ENCODE measurements at places on chromosomes 11 and 22. TPM values are rescaled to one million over a fixed set of nuclear protein-coding genes. Genes with fewer than 3 reads are reported as not detected.

DNA sequence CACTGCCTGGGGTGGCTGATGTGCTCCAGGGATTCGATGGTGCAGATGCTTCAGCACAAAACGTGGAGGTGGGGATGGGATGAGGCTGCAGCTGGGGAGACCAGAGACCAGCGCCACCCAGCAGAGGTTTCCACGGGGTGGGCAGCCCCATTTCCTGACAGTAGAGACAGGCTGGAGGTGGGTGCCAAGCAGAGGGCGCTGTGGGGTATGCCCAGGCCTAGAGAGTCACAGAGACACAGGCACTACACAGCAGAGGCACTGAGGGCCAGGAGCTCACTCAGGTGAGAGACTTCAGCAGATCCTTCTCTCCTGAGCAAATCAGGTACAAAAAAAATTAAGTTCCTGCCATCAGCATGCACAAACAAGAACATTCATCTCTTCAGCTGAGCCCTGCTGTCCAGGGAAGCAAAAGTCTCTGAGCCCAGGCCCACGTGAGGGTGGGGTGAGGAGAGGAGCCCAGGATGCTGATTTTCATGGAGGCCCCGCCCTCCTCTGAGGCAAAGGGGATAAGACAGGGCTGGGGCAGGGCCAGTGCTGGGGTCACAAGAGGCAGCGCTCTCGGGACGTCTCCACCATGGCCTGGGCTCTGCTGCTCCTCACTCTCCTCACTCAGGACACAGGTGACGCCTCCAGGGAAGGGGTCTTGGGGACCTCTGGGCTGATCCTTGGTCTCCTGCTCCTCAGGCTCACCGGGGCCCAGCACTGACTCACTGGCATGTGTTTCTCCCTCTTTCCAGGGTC is 53.1 kb downstream of the GGTLC2 start:
- no peak for DNase-seq
- no peak overlapping the region for H3K4me3 ChIP-seq
- H3K36me3 ChIP-seq, result no peaks in the 10 kb centered on the region
- no peaks in the 10 kb centered on the region for H3K4me1 ChIP-seq
- no peak overlapping the region for H3K27ac ChIP-seq

DNA sequence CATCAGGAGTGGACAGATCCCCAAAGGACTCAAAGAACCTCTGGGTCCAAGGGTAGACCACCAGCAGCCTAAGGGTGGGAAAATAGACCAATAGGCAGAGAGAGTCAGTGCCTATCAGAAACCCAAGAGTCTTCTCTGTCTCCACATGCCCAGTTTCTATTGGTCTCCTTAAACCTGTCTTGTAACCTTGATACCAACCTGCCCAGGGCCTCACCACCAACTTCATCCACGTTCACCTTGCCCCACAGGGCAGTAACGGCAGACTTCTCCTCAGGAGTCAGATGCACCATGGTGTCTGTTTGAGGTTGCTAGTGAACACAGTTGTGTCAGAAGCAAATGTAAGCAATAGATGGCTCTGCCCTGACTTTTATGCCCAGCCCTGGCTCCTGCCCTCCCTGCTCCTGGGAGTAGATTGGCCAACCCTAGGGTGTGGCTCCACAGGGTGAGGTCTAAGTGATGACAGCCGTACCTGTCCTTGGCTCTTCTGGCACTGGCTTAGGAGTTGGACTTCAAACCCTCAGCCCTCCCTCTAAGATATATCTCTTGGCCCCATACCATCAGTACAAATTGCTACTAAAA is at the start of gene HBB:
HBB (minus strand) TSS at position 340 of the 579 bp plus-strand sequence; CDS start at position 290, 50 bp downstream.
- DNase-seq, result no peak
- no peaks in the 10 kb centered on the region for H3K27me3 ChIP-seq
- no peak within 1 kb of the TSS for H3K4me3 ChIP-seq
- H3K36me3 ChIP-seq, result no peaks in the 10 kb centered on the region
- no peak within 1 kb of the TSS for H3K27ac ChIP-seq

The OR51B4 gene
- not detected for total RNA-seq

The SLC29A2 gene
- total RNA-seq, result 2.1 TPM

GRCh38 chr11:11607772-11608171 is 14.0 kb downstream of the GALNT18 start:
- no peaks in the 10 kb centered on the region for H3K27me3 ChIP-seq
- H3K4me1 ChIP-seq, result peaks cover 46% of the 10 kb centered on the region
- no peak overlapping the region for H3K4me3 ChIP-seq

The ADAMTS15 gene
- 10.1 TPM for total RNA-seq

DNA sequence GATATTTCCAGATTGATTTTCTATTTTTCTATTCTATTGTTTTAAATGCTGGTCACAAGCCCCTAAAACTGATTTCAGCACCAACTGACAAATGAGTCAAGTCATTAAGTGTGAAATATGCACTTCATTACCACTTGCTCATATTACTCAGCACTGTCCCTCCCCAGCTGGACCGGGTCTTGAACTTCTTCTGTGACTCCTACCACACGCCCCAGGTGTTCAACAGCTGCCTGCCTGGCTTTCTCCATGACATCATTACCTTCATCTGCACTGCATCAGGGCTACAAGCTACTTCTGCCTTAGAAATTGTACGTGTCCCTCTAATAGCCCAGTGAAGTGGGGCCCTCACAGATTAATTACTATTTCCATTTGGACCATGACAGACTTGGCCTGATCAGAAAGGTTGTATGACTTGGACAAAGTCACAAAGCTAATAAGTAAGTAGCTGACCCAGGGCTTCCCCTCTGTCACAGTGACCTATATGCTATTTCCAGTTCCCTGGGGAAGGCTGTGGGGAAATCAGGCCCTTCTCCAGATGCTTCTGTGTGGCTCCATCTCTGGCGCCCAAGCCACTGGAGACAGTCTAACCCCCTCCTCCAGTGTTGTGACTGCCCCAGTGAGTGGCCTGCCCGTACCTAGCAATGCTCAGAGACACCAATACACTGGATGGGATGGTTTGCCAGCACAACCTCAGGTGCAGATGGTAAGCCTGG is 18.1 kb downstream of the TBC1D10A start:
- peaks cover 99% of the 10 kb centered on the region for H3K4me1 ChIP-seq
- peak overlapping the region; percentile 87 for H3K27ac ChIP-seq
- no peaks in the 10 kb centered on the region for H3K36me3 ChIP-seq
- H3K4me3 ChIP-seq, result no peak overlapping the region

DNA sequence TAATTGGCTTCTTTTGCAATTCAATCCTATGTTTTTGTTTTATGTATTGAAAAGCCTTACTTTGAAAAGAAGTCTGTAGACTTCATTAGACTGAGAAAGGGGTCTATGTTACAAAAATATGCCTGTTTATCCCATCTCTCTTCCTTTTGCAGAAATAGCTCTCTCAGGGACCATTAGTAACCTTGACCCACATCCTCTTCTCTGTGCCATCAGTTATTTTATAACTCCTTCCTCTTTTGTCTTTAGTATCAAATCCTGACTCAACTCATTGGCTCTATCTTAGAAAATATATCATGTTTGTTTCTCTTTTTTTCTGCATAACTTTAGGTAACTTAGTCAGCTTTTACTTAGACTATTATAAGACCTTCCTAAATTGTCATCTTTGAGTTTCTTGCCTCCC is 20.3 kb downstream of the ZC3H12C start:
- no peak overlapping the region for H3K27ac ChIP-seq
- no peaks in the 10 kb centered on the region for H3K4me1 ChIP-seq
- no peak for DNase-seq

The MN1 gene
- total RNA-seq, result 26.4 TPM

GRCh38 chr11:28303477-28304191 is 195.4 kb downstream of the METTL15 start:
- no peak for DNase-seq
- no peaks in the 10 kb centered on the region for H3K36me3 ChIP-seq
- no peaks in the 10 kb centered on the region for H3K4me1 ChIP-seq
- H3K27me3 ChIP-seq, result no peaks in the 10 kb centered on the region
- no peak overlapping the region for H3K27ac ChIP-seq
- H3K4me3 ChIP-seq, result no peak overlapping the region

- no peaks in the 10 kb centered on the region for H3K36me3 ChIP-seq
- no peak overlapping the region for H3K27ac ChIP-seq
- peaks cover 39% of the 10 kb centered on the region for H3K4me1 ChIP-seq
- DNase-seq, result no peak
- no peak overlapping the region for H3K4me3 ChIP-seq
- H3K27me3 ChIP-seq, result no peaks in the 10 kb centered on the region
Observed at GRCh38 chr11:35105319-35106079, 33.5 kb upstream of the CD44 start.

The TSSK2 gene
- total RNA-seq, result not detected

The GPHA2 gene
- not detected for total RNA-seq

The MAPK12 gene
- total RNA-seq, result 18.7 TPM

The SGSM1 gene
- total RNA-seq, result 1.6 TPM

GRCh38 chr11:35144806-35145205 is 5.8 kb downstream of the CD44 start:
- peaks cover 99% of the 10 kb centered on the region for H3K4me1 ChIP-seq
- H3K36me3 ChIP-seq, result no peaks in the 10 kb centered on the region
- H3K27me3 ChIP-seq, result no peaks in the 10 kb centered on the region
- H3K4me3 ChIP-seq, result no peak overlapping the region

DNA sequence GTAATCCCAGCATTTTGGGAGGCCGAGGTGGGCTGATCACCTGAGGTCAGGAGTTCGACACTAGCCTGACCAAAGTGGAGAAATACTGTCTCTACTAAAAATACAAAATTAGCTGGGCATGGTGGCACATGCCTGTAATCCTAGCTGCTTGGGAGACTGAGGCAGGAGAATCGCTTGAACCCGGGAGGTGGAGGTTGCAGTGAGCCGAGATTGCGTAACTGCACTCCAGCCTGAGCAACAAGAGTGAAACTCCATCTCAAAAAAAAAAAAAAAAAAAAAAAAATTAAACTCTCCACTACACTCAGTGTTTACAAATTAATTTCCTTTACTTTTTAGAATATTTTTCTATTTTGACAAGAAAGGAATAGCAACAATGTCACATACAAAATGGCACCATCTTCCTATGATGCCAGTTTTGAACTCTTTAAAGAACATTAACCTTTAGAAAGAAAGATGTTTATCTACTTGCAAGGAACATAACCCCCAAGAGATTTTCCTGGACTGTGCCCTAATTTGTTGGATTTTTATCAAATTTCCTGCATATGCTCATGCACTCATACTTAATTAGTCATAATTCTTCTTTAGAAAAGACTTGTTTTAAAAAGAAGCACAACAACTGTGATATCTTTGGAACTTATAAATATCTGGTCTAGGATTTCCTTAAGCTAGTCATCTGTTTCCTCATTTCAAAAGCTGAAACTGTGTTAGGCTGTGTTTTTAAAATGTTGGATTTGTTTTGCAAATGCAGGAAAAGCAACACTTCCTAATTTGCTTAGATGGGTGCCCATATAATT is 22.6 kb upstream of the HIPK3 start:
- H3K27ac ChIP-seq, result no peak overlapping the region
- no peak for DNase-seq
- H3K4me3 ChIP-seq, result no peak overlapping the region
- H3K36me3 ChIP-seq, result no peaks in the 10 kb centered on the region
- H3K27me3 ChIP-seq, result no peaks in the 10 kb centered on the region
- H3K4me1 ChIP-seq, result peaks cover 18% of the 10 kb centered on the region

GRCh38 chr11:64760759-64761420 is 1.1 kb upstream of the PYGM start:
- H3K27me3 ChIP-seq, result no peaks in the 10 kb centered on the region
- peak overlapping the region; percentile 88 for H3K27ac ChIP-seq
- no peak overlapping the region for H3K4me3 ChIP-seq
- H3K36me3 ChIP-seq, result peaks cover 40% of the 10 kb centered on the region
- peaks cover 85% of the 10 kb centered on the region for H3K4me1 ChIP-seq
- DNase-seq, result no peak

GRCh38 chr11:118310781-118311485 is 6.4 kb downstream of the CD3E start:
- no peak overlapping the region for H3K27ac ChIP-seq
- H3K36me3 ChIP-seq, result no peaks in the 10 kb centered on the region
- no peak overlapping the region for H3K4me3 ChIP-seq
- H3K27me3 ChIP-seq, result peaks cover 11% of the 10 kb centered on the region
- DNase-seq, result peak; percentile 60

DNA sequence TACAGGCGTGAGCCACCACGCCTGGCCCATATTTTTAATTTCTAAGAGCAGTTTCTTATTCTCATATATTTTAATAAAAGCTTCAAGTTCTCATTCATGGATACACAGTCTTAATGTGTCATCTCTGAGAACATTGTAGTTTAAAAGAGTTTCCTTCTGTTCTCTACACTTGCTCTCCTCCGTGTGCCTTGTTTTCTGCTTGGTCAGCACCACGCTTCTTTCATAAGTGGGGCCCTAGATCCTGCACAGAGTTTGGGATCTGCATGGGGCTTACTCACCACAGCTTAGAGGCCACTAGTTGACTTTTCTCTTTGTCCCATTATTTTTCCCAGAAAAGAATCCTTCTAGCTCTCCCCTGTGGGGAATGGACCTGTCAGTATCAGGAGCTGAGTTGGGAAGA is 58.8 kb downstream of the PPP6R2 start:
- DNase-seq, result no peak
- H3K36me3 ChIP-seq, result peaks cover 4% of the 10 kb centered on the region
- no peak overlapping the region for H3K4me3 ChIP-seq
- peaks cover 28% of the 10 kb centered on the region for H3K4me1 ChIP-seq
- no peaks in the 10 kb centered on the region for H3K27me3 ChIP-seq
- no peak overlapping the region for H3K27ac ChIP-seq

The YIF1A gene
- total RNA-seq, result 92.5 TPM

GRCh38 chr11:89015614-89016013 is 50.2 kb downstream of the GRM5 start:
- no peaks in the 10 kb centered on the region for H3K27me3 ChIP-seq
- no peak overlapping the region for H3K27ac ChIP-seq
- no peaks in the 10 kb centered on the region for H3K4me1 ChIP-seq
- H3K4me3 ChIP-seq, result no peak overlapping the region

The ANO9 gene
- 0.32 TPM for total RNA-seq

GRCh38 chr11:65352783-65353182 is 1.8 kb upstream of the TIGD3 start:
- no peak overlapping the region for H3K4me3 ChIP-seq
- H3K27ac ChIP-seq, result no peak overlapping the region
- H3K27me3 ChIP-seq, result no peaks in the 10 kb centered on the region
- no peak for DNase-seq
- peaks cover 50% of the 10 kb centered on the region for H3K36me3 ChIP-seq
- peaks cover 27% of the 10 kb centered on the region for H3K4me1 ChIP-seq

DNA sequence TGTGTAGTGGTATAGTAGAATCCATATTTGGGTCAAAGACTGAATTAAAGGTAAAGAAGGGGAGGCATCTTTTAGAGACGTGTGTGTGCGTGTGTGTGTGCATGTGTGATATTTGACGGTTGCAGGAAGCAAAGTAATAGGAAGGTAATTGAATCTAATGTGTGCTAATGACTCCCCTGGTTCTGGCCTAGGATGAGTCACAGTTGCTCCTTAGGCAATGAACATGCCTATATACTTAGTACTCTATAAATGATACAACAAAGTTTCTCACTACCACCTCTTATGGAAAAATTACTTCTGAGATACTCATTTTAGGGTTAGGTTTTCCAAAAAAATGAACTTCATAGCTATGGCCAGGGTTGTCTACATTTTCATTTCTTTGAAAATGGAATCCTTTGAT is 409.6 kb downstream of the GUCY1A2 start:
- H3K27me3 ChIP-seq, result no peaks in the 10 kb centered on the region
- no peak for DNase-seq
- H3K4me1 ChIP-seq, result no peaks in the 10 kb centered on the region
- H3K36me3 ChIP-seq, result no peaks in the 10 kb centered on the region
- H3K4me3 ChIP-seq, result no peak overlapping the region

All from esophagus muscularis mucosa (tissue), 4 donors.